ENCODE measurements at places on chromosomes 7 and 10.

DNA sequence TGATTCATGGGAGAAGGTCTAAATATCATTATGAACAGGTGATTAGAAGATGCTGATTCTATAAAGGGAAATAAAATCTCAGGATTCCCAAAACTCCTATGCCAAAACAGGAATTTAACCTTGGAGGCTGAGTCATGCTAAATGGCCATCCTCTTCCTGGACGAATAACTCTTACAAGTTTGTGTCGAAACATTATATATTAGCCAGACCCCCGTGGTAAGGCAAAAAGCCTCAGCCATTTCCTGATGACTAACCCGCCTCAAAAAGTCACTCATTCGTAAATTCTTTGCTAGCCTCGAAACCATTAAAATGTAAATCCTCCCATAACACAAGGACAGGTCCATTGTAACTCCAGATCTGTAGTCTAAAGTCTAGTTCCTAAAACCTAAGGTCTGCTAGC, 32.0 kb downstream of the CUL2 start:
- DNase-seq = no peak

GRCh38 chr10:33155720-33156638, 178.5 kb downstream of the NRP1 start:
- peak; percentile 20 for DNase-seq

GRCh38 chr7:148670374-148670773, 28.3 kb upstream of the CUL1 start:
- DNase-seq = no peak

DNA sequence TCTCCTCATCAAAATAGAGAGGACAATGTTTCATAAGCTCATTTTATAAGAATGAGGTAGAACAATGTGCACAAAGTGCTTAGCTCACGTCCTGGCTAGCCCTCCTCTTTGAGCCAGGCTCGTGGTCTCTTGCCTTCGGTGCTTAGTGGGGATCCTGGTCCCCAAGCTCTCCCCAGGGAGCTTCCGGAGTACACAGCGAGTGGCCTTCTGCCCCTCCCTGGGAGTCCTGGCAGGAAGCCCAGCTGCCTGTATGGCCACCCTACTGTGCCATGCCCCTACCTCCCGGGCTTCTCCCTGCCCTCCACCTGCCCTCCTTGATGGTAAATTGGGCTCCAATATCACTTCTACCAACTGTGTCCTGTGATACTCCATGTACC, 868 bp downstream of the MYO1G start:
- DNase-seq = no peak

- DNase-seq = no peak
Measured at GRCh38 chr10:121526801-121527221, 71.4 kb downstream of the FGFR2 start.

DNA sequence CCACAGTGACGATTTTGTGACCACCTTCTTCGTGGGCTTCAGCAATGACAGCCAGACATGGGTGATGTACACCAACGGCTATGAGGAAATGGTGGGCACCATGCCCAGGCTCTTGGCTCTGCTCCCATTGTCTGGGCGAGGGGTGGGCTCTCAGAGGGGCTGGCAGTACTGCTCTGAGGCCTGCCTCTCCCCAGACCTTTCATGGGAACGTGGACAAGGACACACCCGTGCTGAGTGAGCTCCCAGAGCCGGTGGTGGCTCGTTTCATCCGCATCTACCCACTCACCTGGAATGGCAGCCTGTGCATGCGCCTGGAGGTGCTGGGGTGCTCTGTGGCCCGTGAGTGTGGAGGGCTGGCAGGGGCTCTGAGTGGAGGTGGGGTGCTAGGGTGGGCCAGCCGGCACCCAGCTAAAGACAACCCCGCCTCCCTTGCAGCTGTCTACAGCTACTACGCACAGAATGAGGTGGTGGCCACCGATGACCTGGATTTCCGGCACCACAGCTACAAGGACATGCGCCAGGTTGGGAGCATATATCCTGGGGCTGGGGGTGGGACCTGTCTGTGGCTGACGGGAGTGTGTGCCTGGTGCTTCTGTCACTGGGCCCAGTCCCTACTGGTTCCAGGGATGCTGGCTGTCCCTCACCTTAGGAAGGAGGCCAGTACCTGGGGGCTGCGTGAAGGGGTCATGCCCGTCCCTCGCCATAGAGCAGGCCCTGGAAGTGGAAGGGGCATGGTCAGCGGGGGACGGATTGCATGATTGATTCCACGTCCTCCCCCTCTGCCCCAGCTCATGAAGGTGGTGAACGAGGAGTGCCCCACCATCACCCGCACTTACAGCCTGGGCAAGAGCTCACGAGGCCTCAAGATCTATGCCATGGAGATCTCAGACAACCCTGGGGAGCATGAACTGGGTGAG, 6.8 kb downstream of the AEBP1 start:
- no peak for DNase-seq

GRCh38 chr7:27670676-27671075, 8.0 kb upstream of the HIBADH start:
- no peak for DNase-seq

- DNase-seq = no peak
Measured at GRCh38 chr10:124010024-124010423, 83.4 kb downstream of the CHST15 start.

DNA sequence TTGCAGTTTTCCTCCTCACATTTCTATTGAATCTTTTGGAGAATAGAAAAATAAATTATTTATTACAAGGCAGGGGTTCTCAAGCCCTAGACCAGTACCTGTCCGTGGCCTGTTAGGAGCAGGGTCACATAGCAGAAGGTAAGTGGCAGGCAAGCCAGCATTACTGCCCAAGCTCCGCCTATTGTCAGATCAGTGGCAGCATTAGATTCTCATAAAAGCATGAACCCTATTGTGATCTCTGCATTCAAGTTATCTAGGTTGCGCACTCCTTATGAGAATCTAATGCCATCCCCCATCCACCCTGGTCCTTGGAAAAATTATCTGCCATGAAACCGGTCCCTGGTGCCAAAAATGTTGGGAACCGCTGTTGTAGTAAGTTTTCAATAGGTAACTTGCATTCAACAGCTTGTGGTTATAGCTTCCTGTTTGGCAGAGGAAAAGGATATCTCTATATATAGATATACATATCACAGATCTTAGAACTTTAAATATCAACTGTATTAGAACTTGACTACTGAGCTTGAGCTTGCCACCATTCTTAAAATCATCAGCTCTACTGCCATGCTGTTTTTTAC, 165.1 kb downstream of the AHR start:
- no peak for DNase-seq

DNA sequence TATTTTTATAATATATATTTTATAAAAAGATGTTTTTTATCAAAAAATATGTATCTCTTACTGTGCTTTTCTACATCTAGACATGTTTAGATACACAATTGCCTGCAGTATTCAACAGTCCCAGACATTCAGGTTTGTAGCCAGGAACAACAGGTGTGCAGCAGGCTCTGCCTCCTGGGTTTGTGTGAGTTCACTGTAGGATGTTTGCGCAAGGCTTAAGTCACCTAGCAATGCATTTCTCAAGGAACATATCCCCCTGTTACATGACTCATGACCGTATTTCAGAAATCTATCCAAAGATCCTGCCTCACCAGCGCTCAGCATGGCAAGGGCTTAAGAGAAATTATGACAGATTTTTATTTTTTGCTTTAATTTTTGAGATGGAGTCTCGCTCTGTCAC, 41.5 kb downstream of the PITRM1 start:
- DNase-seq = no peak

GRCh38 chr7:128166603-128167041, 74.5 kb upstream of the LEP start:
- DNase-seq = no peak

- peak; percentile 66 for DNase-seq
Measured at GRCh38 chr7:151756076-151756731, 120.7 kb downstream of the PRKAG2 start.

DNA sequence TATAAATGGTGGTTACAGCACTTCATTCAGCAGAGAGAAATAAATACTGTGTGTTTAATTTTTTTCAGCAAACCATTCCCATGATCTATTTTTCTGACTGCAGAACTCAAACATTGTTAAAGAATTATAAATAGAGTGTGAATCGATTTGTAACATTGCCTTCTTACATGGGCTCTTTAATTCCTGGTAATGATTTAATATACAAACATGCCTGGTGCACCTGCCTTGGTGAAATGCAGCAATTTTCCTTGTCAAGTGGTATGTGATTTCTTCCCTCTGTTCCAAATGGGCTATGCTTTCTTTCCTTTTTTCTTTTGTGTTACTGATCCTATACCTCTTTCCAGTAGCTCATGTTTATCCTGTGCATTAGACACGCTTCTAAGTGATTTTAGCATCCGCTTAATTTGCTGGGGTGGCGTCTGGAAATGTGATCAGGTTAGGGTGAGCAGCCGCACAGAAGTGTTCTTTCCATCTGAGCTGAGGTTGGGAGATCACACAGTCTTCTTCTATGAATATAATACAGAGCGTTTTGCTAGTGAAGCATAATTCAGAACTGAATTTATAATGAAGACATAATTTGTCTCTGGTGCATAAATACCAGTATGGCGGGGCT, 94.3 kb upstream of the ITGB1 start:
- no peak for DNase-seq

DNA sequence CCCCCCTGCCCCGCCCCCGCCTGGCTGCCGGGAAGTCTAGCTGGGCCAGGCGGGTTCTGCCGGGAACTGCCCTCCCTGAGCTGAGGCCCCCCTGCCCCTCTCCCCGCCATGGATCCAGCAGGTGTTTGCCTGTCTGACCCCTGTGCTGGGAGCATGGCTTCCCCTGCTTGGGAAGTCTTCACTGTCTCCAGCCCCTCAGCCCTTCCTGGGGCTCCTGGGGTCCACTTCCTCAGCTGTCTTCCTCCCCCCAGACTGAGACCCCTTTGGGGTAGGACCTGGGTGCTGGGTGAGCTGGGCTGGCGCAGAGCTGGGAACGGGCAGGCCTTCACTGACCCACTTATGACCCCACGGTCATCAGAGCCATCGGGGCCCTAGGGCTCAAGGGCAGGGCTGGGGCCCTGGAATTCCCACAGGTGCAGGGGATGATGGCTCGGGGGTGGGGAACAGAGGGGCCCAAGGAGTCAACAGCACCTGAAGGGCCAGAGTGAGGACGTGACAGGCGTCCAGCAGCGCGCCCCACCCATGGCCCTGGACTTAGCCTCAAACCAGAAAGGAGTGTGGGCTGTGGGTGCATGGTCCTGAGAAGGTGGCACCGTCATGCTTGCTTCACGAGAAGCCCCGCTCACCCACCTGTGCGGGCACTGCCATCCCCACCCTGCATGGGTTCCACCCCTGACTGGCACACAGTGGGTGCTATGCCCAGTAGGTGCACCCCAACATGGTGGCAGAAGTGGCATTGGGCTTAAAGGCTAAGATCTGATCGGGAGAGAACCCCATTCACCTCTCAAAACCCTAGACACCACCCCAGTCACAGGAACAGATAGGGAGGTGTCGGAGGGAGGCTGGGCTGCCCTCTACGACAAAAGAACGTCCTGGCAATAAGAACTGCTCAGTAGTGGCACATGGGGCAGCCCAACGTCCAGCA, 16.2 kb upstream of the TNRC18 start:
- no peak for DNase-seq

DNA sequence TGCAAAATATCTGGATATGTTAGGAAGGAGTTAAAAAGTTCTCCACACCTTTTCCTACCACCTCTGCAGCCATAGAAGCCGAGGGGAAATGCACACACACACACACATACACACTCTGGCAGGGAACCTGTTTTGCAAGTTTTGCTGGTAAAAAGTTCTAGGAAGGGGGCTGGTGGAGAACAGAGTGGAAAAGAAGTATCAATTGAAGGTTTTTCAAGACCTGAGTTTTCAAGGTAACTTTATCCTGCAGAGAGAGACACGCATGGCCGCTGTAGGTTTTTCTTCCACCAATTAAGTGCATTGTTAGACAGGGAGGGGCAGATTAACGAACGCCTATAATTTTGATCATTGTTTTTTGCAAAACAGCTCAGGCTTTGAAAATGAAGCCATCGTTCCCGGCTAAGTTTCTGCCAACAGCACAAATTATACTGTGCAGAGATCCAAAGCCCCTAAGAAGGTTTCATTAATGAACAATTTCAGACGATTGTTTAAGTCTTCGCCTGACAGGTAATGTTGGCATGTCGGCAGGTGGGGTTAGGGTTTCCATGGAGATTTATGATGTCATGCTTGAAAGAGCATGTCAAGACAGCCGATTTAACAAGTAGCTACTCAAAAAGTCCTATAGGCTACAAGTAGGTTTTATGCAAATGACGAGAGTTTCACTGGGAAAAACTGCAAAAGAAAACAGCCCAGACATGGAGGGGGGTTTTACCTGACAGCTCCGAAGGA, 29.7 kb downstream of the KIAA1217 start:
- DNase-seq = no peak

DNA sequence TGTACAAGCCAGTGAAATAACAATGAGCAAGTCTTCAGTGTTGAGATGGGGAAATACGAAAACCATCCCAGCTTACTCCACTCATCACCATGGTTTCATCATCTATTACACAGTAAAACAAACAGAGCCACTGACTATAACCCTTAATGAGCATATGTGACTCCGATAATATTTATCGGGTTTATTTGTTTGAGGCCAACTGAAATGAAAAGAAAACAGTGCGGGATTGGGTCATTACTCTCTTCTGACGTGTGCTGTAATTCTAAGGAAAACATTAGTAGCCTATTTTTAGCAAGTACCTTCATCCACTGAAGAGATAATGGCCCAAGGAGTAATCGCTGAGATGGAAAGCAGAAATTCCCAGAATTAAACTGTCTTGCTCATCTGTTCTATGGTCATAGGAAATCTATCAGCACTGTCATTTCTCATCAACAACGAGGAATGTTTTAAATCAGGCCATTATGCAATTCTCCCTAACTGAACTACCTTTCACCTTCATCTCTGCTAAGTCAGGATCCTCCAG, 716.5 kb downstream of the INHBA start:
- no peak for DNase-seq

DNA sequence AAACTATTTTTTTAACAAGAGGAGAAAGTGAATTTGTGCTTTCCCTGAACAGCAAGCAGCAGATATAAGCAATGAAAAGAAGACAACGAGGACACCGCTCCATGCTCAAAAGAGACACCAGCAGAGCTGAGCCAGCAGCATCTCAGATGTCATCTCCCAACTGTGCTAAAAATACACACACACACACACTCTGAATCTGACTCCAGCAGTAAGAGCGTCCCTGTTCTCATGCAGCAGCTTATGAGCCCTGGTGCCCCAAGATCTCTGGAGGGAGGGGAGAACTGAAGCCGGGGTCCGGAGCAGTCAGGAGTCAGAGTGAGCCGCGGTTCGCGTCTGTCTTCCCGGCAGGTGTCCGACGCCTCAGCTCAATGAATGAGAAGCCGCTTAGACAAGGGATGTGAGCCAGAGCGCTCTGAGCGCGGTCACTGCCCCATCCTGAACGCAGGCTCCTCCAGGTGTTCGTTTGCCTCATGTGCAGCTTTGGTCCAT, 49.2 kb downstream of the SVIL start:
- no peak for DNase-seq

- no peak for DNase-seq
Measured at GRCh38 chr7:498678-499641, 20.7 kb downstream of the PDGFA start.

GRCh38 chr7:91473619-91474018, 209.4 kb downstream of the FZD1 start:
- no peak for DNase-seq
